GM12878 (cell line): ENCODE measurements at places on chromosomes 12 and 14. TPM values are rescaled to one million over a fixed set of nuclear protein-coding genes. Genes with fewer than 3 reads are reported as not detected.

Gene MMP17
- polyA plus RNA-seq, result not detected in 2 replicates

Gene L3HYPDH
- polyA plus RNA-seq, result 15.7 and 16.7 TPM in 2 replicates

Gene CLMN
- polyA plus RNA-seq, result 19.5 and 26.1 TPM in 2 replicates

Gene GPX2
- polyA plus RNA-seq, result 0.40 TPM in 1 of 2 replicates, not detected in the other

Gene BEGAIN
- not detected in 2 replicates for polyA plus RNA-seq

Gene PTHLH
- polyA plus RNA-seq, result not detected in 2 replicates

Gene GPRC5D
- 0.32 TPM in 1 of 2 replicates, not detected in the other for polyA plus RNA-seq

Gene TM9SF1
- 38.7 and 38.8 TPM in 2 replicates for polyA plus RNA-seq

Gene HHIPL1
- polyA plus RNA-seq, result 0.09 TPM in 1 of 2 replicates, not detected in the other

Gene RBP5
- 0.78 and 1.1 TPM in 2 replicates for polyA plus RNA-seq

Gene SDS
- polyA plus RNA-seq, result not detected in 2 replicates

Gene OR6C4
- polyA plus RNA-seq, result not detected in 2 replicates

Gene NPFF
- not detected in 2 replicates for polyA plus RNA-seq

Gene MUCL1
- polyA plus RNA-seq, result not detected in 2 replicates

Gene C3AR1
- 0.08 TPM in 1 of 2 replicates, not detected in the other for polyA plus RNA-seq

Gene PKP2
- 0.05 and 0.07 TPM in 2 replicates for polyA plus RNA-seq

Gene CCDC38
- polyA plus RNA-seq, result 0.05 TPM in 1 of 2 replicates, not detected in the other

Gene FAIM2
- polyA plus RNA-seq, result not detected in 2 replicates

Gene ANO4
- polyA plus RNA-seq, result not detected in 2 replicates

Gene ARG2
- 1.2 TPM in 2 replicates for polyA plus RNA-seq

Gene ADAMTS20
- polyA plus RNA-seq, result not detected in 2 replicates

Gene BCL11B
- 0.66 and 0.71 TPM in 2 replicates for polyA plus RNA-seq

Gene IL31
- polyA plus RNA-seq, result not detected in 2 replicates

Gene INHBC
- polyA plus RNA-seq, result 0.09 TPM in 1 of 2 replicates, not detected in the other
